Fibroblast of skin of left biceps (primary cell): ENCODE measurements at places on chromosomes 11 and 22.

DNA sequence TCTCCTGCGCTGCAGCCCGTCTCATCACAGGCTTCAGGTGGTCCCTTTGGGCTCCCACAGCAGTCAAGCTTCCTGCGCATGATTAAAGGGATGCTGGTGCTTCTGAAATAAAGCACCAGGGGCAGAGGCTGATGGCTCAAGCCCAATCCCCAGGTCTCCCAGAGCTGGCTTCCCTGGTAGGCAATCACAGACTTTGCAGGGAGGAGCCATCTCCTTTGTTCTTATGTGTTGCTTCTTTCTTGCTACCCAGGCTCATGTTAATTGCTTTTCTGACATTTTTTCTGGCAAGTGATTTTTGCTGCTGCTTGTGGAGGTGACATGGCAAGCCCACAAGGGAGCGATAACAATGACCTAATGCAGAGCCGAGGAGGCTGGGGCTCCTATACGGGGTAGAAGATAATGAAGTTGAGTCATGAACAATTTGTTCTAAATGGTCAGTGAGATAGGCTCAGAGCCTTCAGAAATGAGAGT is 25.2 kb upstream of the PLET1 start:
- DNase-seq, result no peak

GRCh38 chr11:1346669-1347390 is 37.4 kb upstream of the TOLLIP start:
- no peak for DNase-seq

DNA sequence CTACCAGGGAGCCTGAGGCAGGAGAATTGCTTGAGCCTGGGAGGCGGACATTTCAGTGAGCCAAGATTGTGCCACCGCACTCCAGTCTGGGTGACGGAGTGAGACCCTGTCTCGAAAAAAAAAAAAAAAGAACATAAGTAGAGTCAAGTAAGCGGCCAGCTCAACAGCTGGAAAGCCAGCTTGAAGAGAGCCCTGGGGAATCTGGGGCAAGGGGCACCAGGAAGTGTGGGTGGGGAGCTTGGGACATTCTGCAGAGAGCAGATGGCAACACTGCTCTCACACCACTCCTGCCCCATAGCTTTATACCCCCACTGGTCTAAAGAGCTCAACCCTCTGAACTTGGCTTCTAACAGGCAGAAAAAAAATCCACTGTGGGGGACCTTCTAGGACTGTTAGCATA is 505.6 kb downstream of the BUD13 start:
- no peak for DNase-seq

GRCh38 chr11:76524919-76525318 is 80.1 kb downstream of the EMSY start:
- DNase-seq, result no peak

DNA sequence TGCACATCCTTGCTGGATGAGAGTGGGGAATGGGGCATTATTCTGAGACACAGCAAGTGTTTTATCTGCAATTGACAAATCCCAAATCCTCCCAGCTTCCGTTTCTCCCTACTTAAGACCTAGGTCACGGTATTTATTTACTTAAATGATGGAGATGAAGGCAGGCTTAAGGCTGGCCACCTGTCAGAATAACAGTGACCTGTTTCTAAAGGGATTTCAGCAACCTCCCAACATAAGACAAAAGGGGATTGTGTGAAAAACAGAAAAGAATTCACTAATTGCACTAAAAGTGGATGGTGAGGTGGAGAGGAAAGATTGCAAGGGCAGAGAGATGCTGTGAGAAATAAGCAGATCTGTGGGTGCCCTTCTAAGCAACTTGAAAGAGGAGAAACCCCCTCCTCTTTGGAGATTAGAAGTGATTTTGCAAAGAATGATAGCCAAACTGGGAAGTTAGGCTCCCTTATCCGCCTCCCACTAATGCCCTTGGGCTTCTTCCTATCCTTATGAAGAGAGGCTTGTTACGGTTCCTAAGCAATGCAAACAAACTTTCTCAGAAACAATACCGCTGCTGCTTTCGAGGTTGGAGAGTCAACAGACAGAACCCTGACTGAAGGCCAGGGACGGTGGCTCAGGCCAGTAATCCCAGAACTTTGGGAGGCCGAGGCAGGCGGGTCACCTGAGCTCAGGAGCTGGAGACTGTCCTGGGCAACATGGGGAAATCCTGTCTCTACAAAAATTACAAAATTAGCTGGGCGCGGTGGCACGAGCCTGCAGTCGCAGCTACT is 84.3 kb downstream of the ARL14EP start:
- no peak for DNase-seq

- no peak for DNase-seq
Measured at GRCh38 chr11:69018924-69019323, 5.9 kb upstream of the MRGPRF start.

DNA sequence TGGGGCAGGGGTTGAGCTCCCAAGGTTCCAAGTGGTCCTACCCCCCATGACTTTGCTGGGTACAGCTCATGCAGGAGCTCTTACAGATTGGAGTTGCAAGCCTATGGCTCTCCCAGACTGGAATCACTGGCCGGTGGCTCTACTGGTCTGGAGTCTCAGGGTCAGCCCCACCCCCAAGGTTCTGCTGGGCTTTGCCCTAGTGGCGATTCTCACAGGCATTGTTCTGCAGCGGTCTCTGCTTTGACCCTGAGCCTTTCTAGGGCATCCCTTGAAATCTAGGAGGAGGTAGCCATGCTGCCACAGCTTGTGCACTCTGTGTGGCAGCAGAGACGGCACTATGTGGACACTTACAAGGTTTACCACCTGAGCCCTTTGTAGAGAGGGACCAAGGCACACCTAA is 49.3 kb upstream of the HMGXB4 start:
- no peak for DNase-seq

DNA sequence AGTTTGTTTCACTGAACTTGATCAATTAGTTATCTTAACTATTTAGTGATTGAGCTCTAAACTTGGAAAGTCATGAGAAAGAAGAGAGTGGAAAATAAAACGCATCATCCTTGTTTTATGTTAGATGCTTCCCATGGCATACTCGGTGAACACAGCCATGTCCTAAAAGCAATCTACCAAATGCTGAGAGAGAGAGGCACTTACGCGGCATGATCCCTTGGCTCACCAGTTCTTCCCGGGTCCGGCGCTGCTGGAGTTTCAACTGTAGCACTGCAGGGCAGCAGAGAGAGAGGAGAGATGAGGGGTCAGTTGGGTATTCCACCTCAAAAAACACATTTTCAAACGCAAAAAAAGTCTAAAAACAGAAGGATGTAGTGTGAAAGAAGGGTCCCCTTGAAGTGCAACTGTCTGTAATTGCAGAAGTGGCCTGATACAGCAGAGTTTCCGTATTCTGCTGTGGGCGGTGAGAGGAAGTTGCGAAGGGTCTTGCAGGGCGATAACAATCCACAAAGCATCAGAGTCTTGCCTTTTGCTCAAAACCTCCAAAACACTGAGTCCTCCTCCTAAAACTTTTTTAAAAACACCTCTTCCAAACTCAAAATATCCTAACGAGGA is 92.7 kb downstream of the SGSM3 start:
- DNase-seq, result no peak

DNA sequence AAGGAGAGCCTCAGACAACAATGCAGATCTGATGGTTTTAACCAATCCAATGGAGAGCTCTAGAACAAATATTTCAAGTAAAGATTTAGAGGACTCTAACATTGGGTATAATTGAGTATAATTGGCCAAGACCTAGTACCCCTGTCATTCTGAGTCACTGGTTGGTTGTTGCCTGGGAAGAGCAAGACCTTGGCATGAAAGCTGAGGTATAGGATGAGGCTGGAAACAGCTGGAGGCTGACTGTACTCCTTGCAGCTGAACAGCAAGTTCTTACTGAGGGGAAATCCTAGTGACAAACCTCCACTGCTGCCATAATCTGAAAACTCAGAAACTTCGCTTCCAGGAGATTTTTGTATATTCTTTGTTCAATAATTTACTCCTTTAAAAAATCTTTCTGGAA is 54.3 kb upstream of the MUC15 start:
- no peak for DNase-seq

- DNase-seq, result no peak
Measured at GRCh38 chr11:76251576-76251975, 45.3 kb upstream of the WNT11 start.

DNA sequence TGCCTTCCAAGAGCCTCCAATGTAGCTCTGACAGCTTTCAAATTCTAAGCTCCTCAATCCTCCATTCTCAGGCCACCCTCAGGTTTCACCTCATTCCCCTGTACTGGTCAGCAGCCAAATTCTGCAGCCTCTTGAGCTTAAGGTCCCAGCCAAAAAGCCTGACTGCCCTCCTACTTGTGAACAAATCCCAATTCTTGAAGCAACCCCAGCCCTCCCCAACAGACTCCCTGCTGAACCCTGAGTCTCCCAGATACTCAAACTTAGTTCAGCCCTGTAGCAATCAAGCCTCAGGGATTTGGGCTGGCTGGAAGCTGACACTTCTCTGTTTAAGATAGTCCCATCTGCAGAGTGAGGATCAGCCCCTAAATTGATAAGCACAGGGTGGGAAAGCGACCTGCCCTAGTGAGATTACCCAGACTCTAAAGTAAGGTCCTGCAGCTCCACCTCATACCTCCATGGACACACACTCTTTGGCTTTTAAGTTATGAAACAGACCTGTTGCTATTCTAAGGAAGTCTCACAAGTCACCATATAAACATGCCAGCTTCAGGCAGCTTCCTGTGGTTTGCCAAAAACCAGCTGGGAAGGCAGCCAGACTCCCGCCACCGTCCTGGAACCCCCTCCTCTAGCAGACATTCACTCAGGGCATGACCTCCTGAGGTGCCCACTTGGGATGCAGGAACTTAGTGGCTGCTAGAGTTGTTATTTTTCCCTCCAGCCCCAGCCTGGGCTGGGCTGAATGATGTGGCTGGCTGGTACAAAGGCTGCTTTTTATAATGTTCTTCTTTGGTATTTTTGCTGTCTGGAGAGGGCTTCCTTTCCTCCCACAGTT is 82.5 kb upstream of the PICALM start:
- no peak for DNase-seq

GRCh38 chr11:12809864-12810567 is 135.8 kb downstream of the TEAD1 start:
- no peak for DNase-seq

DNA sequence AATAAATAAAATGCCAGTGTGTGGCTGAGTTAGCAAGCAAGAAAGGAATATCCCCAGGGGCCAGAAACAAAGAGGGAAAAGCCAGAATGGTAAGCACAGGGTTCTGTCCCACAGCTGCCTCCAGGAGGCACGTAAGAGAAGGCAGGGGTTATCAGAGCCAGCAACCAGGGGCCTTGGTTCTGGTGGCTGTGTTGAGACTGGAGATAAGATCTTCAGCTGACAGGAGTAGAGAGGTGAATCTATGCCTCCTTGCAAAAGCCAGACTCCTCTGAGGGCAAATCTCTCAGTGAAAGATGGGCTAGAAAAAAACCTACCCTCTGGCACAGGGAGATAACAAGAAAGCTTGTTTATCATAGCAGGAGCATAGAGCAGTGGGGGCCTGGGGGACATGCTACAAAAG is 29.8 kb upstream of the NFAM1 start:
- no peak for DNase-seq

GRCh38 chr11:73838443-73839122 is 38.1 kb downstream of the COA4 start:
- DNase-seq, result no peak

DNA sequence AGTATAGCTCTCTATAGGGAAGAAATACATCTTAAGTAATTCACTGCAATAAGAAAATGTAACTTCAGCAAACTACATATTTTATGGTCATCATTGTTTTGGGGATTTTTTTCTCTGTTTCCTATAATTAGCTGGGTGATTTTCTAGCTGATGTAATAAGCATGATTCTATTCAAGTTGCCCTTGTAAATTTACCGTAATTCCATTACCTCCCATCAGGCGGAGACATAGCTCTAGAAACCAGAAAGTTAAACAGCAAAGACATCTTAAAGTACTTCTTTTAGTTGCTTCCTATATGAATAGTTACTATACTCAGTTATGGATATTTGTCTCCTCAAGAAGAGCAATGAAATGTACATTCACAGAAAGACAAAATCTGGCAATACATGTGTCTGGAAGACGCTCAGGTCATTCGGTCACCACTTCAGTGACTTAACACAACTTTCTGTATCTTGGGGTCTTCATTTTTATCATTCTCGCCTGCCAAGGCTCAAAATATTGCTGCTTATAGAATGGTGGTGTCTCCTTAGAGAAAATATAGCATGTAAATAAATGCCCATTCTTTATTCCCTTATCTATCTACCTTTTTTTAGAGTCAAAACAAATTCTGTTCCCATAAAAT is 239.9 kb upstream of the ZC3H12C start:
- peak; percentile 58 for DNase-seq

DNA sequence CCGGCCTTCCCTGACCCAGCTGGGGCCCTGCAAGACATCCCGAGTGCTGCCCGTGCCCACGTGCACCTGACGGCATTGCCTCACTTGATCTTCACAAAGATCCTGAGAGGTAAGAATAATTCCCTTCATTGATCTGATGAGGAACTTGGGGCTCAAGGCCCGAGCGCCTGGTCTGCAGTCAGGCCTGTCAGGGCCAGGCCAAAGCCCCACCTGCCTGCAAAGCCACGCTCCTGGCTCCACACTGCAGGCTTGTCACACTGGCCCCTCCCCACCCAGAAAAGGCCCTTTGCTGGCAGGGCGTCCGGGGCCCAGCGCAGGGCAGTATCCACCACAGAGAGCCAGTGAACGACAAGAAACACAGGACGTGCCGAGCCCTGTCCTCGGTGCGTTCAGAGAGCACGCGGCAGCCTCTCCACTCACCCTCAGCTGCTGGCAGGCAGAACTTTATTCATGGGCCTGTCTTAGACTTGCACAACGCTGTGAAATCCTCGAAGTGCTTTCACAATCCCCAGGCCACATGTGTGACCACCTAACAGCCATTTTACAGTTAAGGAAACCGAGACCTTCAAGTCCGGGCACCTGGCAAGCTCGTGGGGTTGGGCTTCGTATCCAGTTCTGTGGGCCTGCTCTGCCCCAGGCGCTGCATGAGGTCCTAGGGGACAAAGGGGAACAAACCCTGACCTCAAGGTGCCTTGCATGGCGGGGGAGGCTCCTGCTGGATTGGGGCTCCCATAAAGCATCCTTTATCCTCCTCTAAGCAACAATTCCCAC is 14.8 kb downstream of the KIAA0930 start:
- DNase-seq, result no peak

GRCh38 chr11:107858217-107859070 is at the start of gene SLC35F2:
SLC35F2 (minus strand) TSS chr11:107858787; CDS start chr11:107858767, 20 bp downstream.
- peak; percentile 26 for DNase-seq

- no peak for DNase-seq
Measured at GRCh38 chr11:111166598-111166997, 78.9 kb upstream of the POU2AF2 start.

GRCh38 chr11:1078191-1078601 is 3.5 kb downstream of the MUC2 start:
- DNase-seq, result no peak
